ENCODE measurements at places on chromosomes 7 and 10. TPM values are rescaled to one million over a fixed set of nuclear protein-coding genes. Genes with fewer than 3 reads are reported as not detected.

DNA sequence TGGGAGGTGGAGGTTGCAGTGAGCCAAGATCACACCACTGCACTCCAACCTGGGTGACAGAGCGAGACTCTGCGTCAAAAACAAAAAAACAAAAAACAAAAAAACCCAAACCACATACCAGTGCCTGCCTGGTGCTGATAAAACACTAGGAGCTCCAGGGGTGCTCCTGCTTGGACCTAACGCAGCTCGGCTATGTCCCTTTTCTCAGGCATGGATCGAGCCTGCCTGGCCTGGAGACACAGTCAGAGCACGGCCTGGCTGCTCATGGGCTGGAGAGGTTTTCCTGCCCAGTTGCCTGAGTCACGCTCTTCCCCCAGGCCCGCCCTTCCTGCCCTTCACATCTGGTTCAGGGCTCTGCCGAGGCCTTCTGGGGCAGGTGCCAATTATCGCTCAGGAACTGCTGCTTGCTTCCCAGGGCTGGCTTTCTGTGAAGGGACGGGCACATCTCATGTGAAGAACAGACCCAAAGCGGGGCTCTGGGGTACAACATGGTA, 12.6 kb upstream of the NPFFR1 start:
- no peaks in the 10 kb centered on the region for H3K27me3 ChIP-seq
- H3K36me3 ChIP-seq: no peaks in the 10 kb centered on the region
- peaks cover 3% of the 10 kb centered on the region for H3K4me1 ChIP-seq
- no peak overlapping the region for H3K27ac ChIP-seq

Gene TMEM139
- 2.0 TPM for total RNA-seq

- H3K4me3 ChIP-seq: no peak overlapping the region
- H3K36me3 ChIP-seq: no peaks in the 10 kb centered on the region
- peaks cover 3% of the 10 kb centered on the region for H3K4me1 ChIP-seq
Measured at GRCh38 chr7:80879849-80880248, 39.0 kb downstream of the SEMA3C start.

DNA sequence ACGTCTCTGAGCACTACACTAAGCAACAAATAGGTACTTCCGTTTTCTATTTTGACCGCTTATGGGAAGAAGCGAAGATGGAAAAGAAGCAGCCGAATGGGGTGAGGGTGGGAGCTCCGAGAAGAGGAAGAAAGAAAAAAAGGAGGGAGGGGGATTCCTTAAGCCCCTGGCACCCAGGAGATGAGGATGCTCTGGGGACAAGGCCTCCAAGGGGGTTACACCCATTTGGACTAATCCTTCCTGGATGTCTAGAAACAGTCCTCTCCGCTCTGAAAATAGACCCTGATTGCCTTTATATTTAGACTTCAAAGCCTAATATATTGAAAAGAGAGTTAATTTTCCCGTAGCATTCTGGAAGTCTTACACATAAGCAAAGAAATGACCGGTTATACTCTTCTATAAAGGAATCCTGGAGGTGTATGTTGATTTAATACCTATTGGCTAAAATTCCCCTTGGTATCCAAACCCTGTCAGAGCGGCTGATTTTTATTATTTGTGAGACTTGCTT, 676 bp upstream of the HTR7 start:
- peaks cover 60% of the 10 kb centered on the region for H3K27me3 ChIP-seq
- H3K4me3 ChIP-seq: peak overlapping the region; percentile 74
- peaks cover 13% of the 10 kb centered on the region for H3K4me1 ChIP-seq
- H3K27ac ChIP-seq: no peak overlapping the region
- H3K36me3 ChIP-seq: no peaks in the 10 kb centered on the region

Gene PON3
- not detected for total RNA-seq

- H3K36me3 ChIP-seq: no peaks in the 10 kb centered on the region
- peaks cover 8% of the 10 kb centered on the region for H3K4me1 ChIP-seq
- peaks cover 8% of the 10 kb centered on the region for H3K27me3 ChIP-seq
- peak overlapping the region; percentile 27 for H3K4me3 ChIP-seq
- DNase-seq: no peak
Measured at GRCh38 chr7:149321978-149322541, 60.1 kb downstream of the ZNF783 start.

- no peaks in the 10 kb centered on the region for H3K4me1 ChIP-seq
- H3K36me3 ChIP-seq: no peaks in the 10 kb centered on the region
- DNase-seq: no peak
- H3K27ac ChIP-seq: no peak overlapping the region
- H3K4me3 ChIP-seq: no peak overlapping the region
Measured at GRCh38 chr7:47806701-47807103, 141.6 kb downstream of the PKD1L1 start.

- peak; percentile 88 for DNase-seq
- peaks cover 12% of the 10 kb centered on the region for H3K36me3 ChIP-seq
- no peaks in the 10 kb centered on the region for H3K27me3 ChIP-seq
- peak overlapping the region; percentile 82 for H3K4me3 ChIP-seq
Measured at GRCh38 chr10:91163869-91164474, 56.5 kb upstream of the PCGF5 start.

GRCh38 chr7:27101171-27101956, 1.1 kb downstream of the HOXA2 start:
- H3K4me3 ChIP-seq: no peak overlapping the region
- peaks cover 52% of the 10 kb centered on the region for H3K27me3 ChIP-seq
- no peak overlapping the region for H3K27ac ChIP-seq

Gene NPY
- not detected for total RNA-seq

Gene SPDYE5
- 0.18 TPM for total RNA-seq

GRCh38 chr7:54725255-54725654, 33.8 kb downstream of the SEC61G start:
- H3K4me3 ChIP-seq: no peak overlapping the region
- no peaks in the 10 kb centered on the region for H3K27me3 ChIP-seq
- no peak for DNase-seq

Gene NEUROG3
- total RNA-seq: 1.3 TPM

DNA sequence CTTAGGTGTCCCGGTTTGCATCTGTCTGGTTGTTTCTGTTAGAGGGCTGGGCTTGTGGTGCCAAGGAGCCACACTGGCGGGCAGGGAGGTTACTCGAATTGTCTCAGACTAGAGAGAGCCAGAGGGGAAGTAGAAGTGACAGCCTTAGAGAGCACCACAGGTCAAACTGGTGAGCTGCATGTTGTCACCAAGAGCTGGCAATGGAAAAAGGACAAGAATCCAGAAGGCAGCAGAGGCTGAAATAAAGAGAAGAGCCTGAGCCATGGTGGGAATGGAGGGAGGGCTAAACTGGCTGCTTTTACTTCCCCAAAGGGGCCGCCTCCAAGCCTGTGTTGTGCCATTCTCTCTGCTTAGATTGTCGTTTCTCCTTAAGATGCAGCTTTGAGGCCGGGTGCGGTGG, 31.1 kb upstream of the RHBDD2 start:
- no peak overlapping the region for H3K4me3 ChIP-seq
- no peaks in the 10 kb centered on the region for H3K36me3 ChIP-seq
- H3K4me1 ChIP-seq: peaks cover 11% of the 10 kb centered on the region
- H3K27ac ChIP-seq: no peak overlapping the region
- no peak for DNase-seq

Gene FAM25C
- not detected for total RNA-seq

- H3K36me3 ChIP-seq: no peaks in the 10 kb centered on the region
- H3K4me3 ChIP-seq: no peak overlapping the region
- no peaks in the 10 kb centered on the region for H3K4me1 ChIP-seq
- H3K27me3 ChIP-seq: no peaks in the 10 kb centered on the region
Measured at GRCh38 chr7:18401757-18402156, 93.8 kb upstream of the HDAC9 start.

Gene ZPBP
- total RNA-seq: not detected

DNA sequence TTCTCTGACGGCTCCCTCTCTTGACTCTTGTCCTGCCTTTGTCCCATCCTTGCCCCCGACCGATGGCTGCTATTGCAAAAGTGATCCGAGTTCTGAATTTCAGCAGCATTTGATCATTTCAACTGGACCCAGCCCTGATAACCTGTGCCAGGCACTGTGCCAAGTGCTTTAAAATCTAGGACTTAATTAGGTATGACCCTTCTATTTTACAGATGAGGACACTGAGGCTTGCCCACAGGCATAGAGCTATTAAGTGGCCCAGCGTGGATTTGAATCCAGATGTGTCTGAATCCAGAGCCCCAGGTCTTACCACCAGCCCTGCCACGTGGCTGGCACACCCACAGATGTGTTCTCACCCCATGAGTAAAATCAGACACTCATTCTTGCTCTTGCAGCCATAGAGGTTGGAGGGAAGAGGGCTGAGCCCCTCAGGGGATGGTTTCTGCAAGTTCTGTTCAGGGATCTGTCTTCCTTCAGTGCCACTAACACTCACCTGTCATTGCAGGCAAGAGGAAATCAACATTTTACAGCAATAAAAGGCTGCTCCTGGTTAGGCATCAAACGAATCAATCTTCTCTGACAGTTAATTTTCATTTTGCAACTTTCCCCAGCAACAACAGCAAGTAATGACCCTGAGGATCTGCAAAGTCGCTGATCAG, 101.2 kb downstream of the GRID1 start:
- H3K36me3 ChIP-seq: no peaks in the 10 kb centered on the region
- no peak for DNase-seq
- H3K27me3 ChIP-seq: peaks cover 13% of the 10 kb centered on the region
- no peaks in the 10 kb centered on the region for H3K4me1 ChIP-seq

Gene MCM10
- total RNA-seq: 69.0 TPM

Gene PTPRZ1
- total RNA-seq: not detected

DNA sequence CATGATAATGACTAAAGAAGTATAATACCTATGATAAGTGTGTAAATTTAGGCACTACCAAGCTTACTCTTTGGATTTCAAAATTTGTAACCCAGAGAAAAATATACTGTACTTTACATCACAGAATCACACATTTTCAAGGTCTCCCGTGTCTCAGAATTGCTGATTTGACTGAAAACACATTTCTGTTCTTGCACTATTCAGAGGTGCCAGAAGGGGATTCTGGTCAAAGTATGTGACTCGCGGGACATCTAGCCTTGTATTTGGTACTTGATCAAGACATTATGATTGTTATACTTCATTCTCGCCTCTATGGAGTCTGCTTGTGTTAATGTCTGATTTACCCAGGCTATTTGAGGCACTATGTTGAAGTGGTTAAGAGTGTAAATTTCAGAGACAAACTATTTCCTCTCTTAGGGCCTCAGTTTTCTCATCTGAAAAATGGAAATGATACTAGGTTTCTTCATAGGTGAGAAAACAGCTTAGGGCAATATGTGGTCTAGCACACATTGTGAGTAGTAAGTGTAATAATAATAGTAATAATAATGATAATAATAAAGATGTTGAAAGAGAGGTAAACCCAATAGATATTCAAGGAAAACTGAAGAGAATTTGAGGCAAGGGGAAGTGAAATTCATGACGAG, 320.4 kb downstream of the RNLS start:
- H3K4me1 ChIP-seq: peaks cover 7% of the 10 kb centered on the region
- H3K27ac ChIP-seq: no peak overlapping the region
- DNase-seq: no peak
- H3K36me3 ChIP-seq: no peaks in the 10 kb centered on the region
- peaks cover 4% of the 10 kb centered on the region for H3K27me3 ChIP-seq

DNA sequence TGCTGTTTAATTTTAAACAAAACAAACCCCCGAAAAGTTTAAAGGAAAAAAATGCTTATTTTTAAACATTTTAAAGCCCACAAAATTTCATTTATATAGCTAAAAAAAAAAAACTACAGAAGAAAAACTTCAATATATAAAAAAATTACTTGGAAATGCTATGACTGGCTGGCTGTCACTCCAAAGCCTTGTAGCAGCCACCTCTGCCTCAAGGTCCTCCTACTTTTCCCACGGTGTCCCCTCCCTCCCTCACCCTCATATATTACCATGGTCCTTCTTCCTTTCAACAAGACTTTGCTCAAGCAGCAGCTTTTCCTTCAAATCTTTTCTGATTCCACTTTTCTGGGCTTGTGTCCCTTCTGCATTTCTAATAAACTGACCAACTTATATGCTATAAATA, 122.0 kb downstream of the TPK1 start:
- DNase-seq: peak; percentile 10
- H3K4me1 ChIP-seq: peaks cover 9% of the 10 kb centered on the region
- H3K27ac ChIP-seq: no peak overlapping the region
- no peak overlapping the region for H3K4me3 ChIP-seq
- no peaks in the 10 kb centered on the region for H3K27me3 ChIP-seq
- peaks cover 11% of the 10 kb centered on the region for H3K36me3 ChIP-seq

DNA sequence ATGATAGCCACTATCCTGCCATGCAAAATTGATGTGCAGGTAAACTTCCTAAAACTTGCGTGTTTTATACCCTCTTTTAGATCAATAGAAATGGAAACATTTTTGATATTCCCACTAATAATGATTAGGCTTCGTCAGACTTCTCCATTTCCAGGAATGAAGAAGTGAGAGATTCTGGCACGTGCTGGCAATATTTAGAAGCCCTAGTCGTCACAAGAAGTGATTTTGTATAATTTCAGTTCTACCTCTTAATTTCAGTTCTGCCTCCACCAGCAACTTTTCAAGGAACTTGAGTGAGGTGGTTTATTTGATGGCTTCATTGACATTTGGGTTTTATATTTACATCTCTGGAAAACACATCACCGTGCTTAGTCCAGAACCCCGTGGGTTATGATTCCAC, 61.9 kb downstream of the MRC1 start:
- no peaks in the 10 kb centered on the region for H3K4me1 ChIP-seq
- H3K36me3 ChIP-seq: no peaks in the 10 kb centered on the region
- DNase-seq: no peak
- H3K27me3 ChIP-seq: no peaks in the 10 kb centered on the region
- H3K27ac ChIP-seq: no peak overlapping the region
- H3K4me3 ChIP-seq: no peak overlapping the region

Gene ZNF37A
- total RNA-seq: 26.0 TPM

- H3K27me3 ChIP-seq: no peaks in the 10 kb centered on the region
- H3K36me3 ChIP-seq: peaks cover 4% of the 10 kb centered on the region
- no peaks in the 10 kb centered on the region for H3K4me1 ChIP-seq
- no peak overlapping the region for H3K27ac ChIP-seq
Measured at GRCh38 chr7:33354201-33354600, 224.8 kb downstream of the BBS9 start.

Gene NUTM2A
- total RNA-seq: 0.22 TPM

DNA sequence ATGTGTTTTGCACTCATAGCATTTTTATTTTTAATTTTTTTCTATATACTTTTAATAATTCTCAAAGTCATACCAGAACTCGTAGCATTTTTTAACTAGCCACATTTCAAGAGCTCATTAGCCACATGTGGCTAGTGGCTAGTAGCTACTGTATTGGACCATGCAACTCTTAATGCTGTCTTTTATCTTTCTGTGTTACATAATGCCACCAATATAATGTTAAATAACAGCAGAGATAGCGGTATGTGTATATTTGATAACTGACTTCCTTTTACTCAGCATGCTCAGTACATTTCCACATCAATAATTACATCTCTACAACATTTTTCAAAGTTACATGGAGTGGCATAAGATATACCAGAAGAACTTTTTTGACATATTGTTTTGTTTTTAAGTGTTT, 91.4 kb downstream of the CDK13 start:
- no peak overlapping the region for H3K27ac ChIP-seq
- DNase-seq: no peak
- H3K4me1 ChIP-seq: peaks cover 8% of the 10 kb centered on the region
- no peaks in the 10 kb centered on the region for H3K27me3 ChIP-seq

DNA sequence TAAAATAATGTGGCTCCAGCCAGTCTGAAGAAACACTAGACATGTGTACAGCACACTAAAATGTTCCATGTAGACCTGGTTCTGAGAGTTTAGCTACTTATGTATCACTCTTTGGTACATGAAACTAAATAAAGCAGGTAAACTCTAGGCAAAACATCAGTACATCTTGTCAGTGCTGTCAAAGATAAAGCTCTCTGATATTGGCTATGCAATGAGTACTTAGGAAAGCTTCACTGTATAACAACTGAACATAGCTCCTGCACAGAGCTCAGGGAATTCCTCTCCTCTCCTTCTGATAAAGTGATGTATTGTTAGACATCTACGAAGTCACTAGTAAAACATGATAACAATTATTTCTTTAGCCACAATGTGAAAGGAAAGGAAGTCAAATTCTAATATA, 3.5 kb downstream of the LRRN3 start:
- peak overlapping the region; percentile 94 for H3K27ac ChIP-seq
- peaks cover 53% of the 10 kb centered on the region for H3K36me3 ChIP-seq
- H3K4me1 ChIP-seq: peaks cover 48% of the 10 kb centered on the region
- H3K27me3 ChIP-seq: no peaks in the 10 kb centered on the region

GRCh38 chr7:22997871-22998518, 15.9 kb downstream of the HYCC1 start:
- H3K36me3 ChIP-seq: no peaks in the 10 kb centered on the region

Measured in activated CD8-positive, alpha-beta T cell treated with anti-CD3 and anti-CD28 coated beads for 36 hours (primary cell).